Lung (tissue), 17 donors: ENCODE measurements at places on chromosomes 6 and 20. TPM values are rescaled to one million over a fixed set of nuclear protein-coding genes. Genes with fewer than 3 reads are reported as not detected.

Gene ADGRB3
- 3.3 TPM for total RNA-seq

Gene CLDN20
- not detected for total RNA-seq

Gene PPP1R10
- 73.4 TPM for total RNA-seq

Gene IMPG1
- total RNA-seq: not detected

Gene LRP11
- 34.3 TPM for total RNA-seq

Gene OR11A1
- total RNA-seq: not detected

- no peak for DNase-seq
These were observed 341.6 kb downstream of the PRKN start for GRCh38 chr6:162385980-162386379.

- no peak for DNase-seq
These were observed 175.5 kb downstream of the TFAP2B start for GRCh38 chr6:50993941-50994720.

GRCh38 chr6:133202610-133203343 is 38.4 kb upstream of the EYA4 start:
- no peak for DNase-seq

DNA sequence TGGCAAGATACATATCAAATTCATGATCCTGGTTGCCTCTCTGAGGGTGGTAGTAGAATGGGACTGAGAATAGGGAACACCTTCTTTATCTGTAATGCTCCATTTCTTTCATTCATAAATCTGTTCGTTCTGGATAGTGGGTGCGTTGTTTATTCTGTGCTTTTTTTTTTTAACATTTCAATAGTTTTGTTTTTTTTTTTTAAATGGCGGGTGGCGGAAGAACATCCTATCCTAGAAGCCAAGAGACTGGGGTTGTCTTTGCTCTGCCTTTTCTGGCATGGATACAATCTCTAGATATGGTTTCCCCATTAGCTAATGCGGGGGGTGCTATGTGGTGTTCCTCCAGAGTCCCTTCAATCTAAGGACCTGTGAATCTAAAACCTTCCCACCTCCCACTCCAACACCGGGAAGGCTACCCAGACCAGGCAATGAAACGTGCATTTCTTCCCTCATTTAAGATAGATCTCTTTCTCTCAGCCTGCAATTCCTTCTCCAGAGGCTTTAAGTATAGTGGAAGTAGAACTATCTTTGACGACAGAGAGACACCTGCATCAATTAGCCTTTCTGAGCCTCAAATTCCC is 883 bp upstream of the CCDC28A start:
- no peak for DNase-seq

- no peak for DNase-seq
These were observed 4.4 kb upstream of the C6orf163 start for GRCh38 chr6:87340230-87340629.

DNA sequence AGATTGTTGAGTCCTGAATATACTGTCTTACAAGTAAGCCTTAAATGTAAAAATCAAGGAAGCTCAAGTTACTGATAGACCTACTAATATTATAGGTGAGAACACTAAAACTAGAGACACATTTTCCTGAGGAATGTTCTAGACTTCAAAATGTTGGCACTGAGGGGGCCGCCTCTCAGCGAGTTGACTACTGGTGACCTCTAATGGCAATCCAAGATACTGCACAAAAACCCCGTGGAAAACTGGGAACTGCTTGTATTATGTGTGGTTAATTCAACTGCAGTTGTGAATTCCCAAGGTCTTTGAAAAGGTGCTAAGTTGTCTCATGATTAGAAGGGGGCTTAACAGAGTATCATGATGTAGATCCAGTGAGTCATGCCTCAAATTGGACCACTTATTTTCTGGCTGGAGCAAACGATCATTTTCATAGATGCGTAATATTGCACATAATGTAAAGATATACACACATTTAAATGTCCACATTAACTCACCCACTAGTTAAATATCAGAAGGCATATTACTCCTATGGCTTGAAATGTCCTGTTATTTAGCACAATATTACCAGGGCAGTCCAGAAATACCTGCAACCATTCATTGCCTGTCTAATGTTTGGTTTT is 336.2 kb downstream of the FOXA2 start:
- peak; percentile 19 for DNase-seq

GRCh38 chr20:49497398-49497669 is 14.9 kb upstream of the KCNB1 start:
- DNase-seq: no peak

DNA sequence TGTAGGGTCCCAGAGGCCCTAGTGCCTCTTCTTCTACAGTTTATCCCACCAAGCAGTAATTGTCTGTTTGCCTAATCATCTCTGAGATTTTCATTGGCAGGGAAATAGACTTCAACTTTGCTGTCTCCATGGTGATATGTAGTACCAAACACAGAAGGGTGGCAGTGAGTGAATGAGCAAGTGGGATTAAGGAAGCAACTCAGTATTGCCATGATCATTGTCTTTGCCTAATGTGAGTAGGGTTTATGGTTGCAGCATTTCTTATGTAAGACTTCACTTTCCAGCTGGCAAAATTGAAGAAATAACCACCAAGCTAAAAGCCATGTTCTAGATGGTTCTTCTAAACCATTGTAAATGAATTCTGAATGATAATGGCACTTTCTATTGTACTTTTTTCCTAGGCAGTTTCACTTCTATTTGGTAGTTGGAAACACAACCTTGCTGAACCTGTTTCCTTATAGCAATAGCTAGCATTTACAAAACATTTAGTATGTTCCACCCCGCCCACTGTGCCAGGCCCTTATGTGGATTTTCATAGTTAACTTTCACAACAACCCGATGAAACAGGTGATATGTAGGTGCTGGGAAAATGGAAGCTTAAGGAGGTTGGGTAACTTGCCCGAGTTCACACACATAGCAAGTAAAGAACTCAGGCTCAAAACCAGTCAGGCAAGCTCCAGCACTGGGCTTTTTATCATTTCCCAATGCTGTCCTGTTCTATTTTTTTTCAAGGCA is 32.0 kb downstream of the ZC2HC1B start:
- no peak for DNase-seq

- no peak for DNase-seq
These were observed 7.4 kb downstream of the FRMD1 start for GRCh38 chr6:168071620-168072019.

DNA sequence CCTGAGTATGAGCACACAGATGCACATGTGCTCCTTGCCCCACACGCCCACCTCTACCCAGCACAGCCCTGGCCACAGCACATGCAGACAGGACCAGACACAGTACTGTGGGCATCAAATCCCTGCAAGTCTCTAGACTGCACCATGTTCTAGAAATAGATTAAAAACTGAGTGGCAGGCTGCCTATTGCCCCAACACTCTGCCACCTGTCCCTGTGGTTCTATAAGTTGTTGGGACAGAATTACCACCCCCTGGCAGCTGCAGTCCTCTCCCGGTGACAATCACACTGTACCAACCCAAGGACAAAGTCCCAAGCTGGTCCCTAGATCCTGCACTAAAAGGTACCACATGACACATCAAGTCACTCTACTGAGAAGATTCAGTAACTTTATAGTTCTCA is 70.2 kb downstream of the B3GAT2 start:
- DNase-seq: no peak

DNA sequence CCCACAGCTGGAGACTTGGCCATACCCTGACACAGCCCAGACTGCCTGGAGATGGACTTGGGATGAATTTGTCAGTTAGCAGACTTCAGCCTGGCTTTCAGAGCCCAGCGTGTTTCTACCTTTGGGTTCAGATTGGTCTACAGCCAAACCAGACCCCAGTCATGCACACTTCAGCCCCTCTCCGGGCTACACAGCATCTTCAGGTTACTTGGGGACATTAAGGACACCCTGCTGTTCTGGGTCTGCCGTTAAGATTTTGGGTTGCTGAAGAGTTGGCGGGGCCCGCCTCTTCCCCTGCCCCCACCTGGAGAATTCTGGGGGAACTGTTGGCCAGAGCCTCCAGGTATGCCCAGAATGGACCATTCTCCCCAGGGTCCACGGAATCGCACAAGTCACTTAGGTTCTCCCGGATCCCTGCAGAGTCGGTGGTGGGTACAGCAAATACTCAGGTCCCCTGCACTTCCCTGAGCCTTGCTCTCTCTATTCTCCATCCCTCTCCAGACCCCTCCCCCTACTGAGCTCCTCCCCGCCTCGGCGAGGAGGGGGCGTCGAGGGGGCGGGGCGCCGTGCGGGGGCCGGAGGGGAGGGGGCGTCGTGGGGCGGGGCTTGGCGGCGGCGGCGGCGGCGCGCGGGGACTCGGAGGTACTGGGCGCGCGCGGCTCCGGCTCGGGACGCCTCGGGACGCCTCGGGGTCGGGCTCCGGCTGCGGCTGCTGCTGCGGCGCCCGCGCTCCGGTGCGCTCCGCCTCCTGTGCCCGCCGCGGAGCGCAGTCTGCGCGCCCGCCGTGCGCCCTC is at the start of gene PTK7:
Gene PTK7 (plus strand): TSS at position 645 of the 794 bp plus-strand sequence. CDS start 175 bp downstream, outside the sequence.
- DNase-seq: peak; percentile 96

GRCh38 chr6:17156112-17156921 is 54.5 kb downstream of the STMND1 start:
- peak; percentile 92 for DNase-seq

DNA sequence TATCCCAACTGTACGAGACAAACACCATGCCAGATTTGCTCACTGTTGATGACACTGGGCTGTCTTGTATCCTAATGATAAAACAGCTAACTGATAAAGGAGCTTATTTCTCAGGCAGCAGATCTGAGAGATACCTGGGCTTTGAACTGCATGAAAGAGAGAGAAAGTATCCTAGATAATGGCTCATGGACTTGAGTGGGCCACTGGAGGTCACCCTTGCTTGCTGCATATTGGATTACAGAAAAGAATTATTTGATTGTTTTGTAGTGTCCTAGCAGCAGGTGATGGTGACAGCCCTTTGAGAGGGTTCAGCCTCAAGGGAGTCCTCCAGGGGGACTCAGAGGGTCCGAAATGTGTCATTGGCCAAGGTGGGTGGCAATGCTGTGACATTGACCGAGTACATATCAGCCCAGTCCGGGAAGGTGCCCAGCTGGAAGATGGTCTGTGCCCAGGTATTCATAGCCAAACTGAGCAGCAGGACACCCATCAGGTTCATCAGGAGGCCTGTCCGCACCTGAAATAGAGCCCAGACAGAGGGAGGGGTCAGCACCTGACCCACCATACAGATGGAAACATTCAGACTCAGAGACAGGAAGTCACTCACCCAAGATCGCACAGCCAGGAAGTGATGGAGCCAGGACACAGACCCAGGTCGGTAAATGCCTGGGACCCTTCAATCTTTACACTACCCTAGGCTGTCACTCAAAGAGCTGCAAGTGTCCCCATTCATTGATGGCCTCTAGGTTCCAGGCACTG is 9.4 kb upstream of the OCSTAMP start:
- DNase-seq: no peak

- no peak for DNase-seq
These were observed 17.9 kb downstream of the TENT5A start for GRCh38 chr6:81734500-81735150.
